ENCODE measurements at places on chromosomes 11 and 22.
A peak's percentile ranks its signal among the peaks of the same experiment; 100 is the strongest.

- DNase-seq, result no peak
Measured at GRCh38 chr11:68442433-68442832, 18.1 kb upstream of the PPP6R3 start.

GRCh38 chr22:43996170-43996980, 27.7 kb upstream of the PARVB start:
- DNase-seq, result peak; percentile 83

GRCh38 chr11:12066799-12067508, 43.4 kb upstream of the MICAL2 start:
- DNase-seq, result no peak

DNA sequence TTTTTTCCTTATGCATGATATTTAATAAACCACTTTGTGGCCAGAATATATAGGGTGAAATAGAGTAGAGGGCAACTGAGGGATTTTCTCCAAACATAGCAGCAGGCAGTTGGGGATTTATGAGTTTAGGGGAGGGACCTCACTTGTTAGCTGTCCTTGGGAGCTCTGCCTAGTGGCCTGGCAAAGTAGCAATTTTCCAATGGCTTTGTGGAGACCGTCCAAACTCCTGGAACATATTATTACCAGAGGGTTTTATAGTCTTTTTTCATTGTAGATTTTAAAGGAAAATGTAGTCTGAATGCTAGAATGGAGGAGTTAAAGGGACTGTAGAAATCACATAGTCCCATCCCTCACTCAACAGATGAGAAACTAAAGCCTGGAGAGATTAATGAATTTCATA, 32.3 kb downstream of the AMOTL1 start:
- no peak for DNase-seq

DNA sequence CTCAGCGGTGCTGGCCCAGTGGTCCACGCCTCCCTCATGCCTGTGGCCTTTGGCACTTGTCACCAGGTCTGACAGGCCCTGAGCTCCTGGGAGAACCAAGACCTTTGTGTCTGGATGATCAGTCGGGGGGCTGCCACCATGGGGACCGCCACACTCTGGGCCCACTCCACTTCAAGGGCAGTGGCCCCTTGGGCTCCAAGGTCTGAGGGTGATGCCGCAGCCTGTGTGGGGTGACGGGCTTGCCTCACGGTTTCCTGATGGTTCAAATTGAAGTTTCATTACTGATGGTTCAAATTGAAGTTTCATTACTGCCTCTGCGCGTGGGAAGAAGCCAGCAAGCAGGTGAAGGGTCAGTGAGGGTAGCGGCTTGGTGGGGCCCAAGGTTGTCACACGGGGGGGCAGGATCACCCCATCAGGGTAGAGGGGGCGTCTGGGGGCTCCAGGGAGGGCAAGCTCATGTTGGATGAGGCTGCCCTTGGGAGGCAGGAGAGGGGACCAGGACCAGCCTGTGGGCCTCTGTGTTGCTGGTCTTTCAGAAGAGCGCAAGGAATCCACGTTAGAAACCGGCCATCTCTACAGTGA, 27.5 kb downstream of the TRMU start:
- no peak for DNase-seq

DNA sequence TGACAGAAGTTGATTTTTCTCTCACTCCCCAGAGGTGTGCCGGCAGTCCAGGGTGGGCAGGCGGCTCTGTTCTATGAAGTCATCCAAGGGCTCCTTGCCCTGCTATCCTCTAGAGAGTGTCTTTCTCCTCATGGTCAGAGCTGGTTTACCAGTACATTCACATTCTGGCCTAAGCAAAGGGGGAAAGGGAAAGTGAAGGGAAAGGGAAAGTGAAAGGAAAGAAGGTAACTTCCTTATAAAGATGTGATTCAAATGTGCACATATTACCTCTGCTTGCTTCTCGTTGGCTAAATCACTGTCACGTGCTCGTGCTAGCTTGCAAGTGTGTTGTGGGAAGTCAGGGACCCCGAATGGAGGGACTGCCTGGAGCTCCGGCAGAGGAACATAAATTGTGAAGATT, 2.9 kb upstream of the HTATIP2 start:
- DNase-seq, result no peak

- no peak for DNase-seq
Measured at GRCh38 chr11:28170759-28171158, 62.6 kb downstream of the METTL15 start.

- no peak for DNase-seq
Measured at GRCh38 chr22:45976254-45977002, 534 bp downstream of the WNT7B start.

- no peak for DNase-seq
Measured at GRCh38 chr11:134543645-134544044, 131.6 kb upstream of the B3GAT1 start.

GRCh38 chr11:24932110-24933000, 435.5 kb downstream of the LUZP2 start:
- no peak for DNase-seq

DNA sequence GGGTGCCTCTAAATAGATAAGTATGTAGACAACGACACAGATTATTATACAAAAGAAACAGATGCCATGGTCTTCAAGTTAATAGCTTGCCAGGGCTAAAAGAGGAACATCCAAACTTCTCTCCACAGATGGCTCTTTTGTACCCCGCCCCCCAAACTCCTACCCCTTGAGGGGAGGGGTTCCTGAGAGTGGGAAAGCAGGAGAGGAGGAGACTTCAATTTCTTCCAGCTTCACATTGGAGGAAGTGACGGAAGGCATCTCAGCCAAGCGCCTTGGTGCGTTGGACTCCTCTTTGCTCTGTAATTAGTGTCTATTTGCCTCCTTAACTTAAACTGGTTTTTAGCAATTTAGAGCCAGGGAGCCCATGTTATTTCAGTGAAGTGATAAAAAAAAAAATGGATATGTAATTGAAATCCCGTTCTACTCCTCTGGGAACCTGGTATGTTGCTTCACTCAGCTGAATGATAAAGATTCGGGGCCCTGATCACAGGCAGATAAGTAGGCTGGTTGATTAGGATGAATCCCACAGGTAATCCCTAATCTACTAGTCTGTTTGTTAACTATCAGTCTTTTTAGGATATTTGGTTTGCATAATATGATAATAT, 580.9 kb upstream of the CADM1 start:
- DNase-seq, result no peak

- DNase-seq, result no peak
Measured at GRCh38 chr11:96878299-96879051, 488.7 kb downstream of the JRKL start.

- no peak for DNase-seq
Measured at GRCh38 chr22:29129808-29130140, 56.9 kb downstream of the KREMEN1 start.

DNA sequence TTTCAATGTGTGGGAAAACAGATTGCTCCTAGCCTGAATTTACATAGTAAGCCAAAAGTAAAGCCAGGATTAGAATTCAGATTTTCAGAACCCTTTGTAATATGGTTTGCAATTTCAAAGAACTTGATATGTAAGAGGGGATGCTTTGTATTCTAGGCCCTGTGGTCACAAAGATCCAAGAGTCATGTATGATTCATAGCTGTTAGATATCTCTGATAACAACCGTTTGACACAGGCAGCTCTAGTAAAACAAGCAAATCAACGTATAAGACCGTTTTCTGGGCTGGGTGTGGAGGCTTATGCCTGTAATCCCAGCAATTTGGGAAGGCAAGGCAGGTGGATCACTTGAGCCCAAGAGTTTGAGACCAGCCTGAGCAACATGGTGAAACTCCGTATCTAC, 79.6 kb downstream of the EMSY start:
- no peak for DNase-seq

DNA sequence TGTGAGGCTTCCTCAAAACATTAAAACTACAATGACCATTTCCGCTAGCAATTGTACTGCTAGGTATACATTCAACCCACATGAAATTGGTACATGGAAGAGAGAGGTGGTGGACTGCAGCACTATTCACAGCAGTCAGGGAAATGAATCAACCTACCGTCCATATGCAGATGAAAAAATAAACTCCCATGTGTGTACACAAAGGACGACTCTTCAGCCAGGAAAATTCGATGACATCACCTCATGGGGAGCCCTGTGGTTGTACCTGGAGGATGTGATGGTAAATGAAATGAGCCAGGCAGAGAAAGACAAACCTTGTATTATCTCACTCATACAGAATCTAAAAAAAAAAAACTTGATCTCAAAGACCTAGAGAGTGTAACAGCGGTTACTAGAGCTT, 23.3 kb downstream of the RFPL3 start:
- no peak for DNase-seq

DNA sequence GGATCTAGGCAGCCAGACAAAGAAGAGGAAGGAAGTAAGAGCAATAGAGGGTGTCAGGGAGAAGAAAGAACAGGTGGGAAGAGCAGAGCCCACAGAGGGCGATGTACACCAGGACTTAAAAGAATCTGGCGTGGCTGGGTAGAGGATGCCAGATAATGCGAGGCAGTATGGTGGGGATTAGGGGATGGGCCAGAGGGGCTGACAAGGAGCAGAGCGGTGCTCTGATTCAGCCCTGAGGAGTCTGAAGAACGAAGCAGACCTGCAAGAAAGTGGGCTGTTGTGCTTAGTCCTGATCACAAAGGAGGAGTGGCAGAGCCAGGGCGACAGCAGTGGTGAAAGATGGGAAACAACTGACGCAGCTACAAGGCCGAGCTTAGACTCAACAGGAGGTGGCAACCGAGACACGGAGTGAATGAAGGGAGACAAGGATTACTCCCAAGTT, 163.7 kb downstream of the LARGE1 start:
- DNase-seq, result no peak

DNA sequence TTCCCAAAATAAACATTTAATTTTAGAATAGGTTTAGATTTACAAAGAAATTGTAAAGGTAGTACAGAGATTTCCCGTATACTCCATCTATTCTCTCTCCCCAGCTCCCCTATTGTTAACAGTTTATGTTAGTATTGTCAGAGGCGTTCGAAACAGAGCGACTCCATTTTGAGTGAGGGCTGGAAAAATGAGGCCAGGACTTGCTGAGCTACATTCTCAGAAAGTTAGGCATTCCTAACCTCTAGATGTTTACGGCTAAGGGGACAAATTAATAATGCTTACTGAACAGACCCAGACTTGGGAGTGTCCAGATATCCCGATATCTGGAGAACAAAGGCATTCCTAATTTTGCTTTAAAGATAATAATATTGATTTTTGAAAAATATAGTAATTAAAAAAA, 12.4 kb upstream of the NUP160 start:
- DNase-seq, result no peak

DNA sequence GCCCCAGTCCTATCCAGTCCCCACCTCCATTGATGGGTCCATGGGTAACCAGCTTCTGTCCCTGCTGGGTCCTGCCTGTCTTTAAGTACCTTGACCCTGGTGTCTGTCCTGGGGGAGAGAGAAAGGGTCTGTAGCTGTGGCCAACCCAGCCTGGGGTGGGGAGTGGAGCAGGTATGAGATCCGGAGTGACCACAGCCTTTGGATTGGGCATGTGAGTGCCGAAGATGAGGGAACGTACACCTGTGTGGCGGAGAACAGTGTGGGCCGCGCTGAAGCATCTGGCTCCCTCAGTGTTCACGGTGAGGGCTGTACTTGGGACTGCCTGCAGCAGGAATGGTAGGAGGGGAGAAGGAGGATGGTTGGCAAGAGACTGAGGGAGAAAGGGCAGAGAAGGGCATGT, 5.2 kb downstream of the ROBO3 start:
- DNase-seq, result no peak

- DNase-seq, result peak; percentile 65
Measured at GRCh38 chr11:64723907-64724862, 1.2 kb upstream of the NRXN2 start.

DNA sequence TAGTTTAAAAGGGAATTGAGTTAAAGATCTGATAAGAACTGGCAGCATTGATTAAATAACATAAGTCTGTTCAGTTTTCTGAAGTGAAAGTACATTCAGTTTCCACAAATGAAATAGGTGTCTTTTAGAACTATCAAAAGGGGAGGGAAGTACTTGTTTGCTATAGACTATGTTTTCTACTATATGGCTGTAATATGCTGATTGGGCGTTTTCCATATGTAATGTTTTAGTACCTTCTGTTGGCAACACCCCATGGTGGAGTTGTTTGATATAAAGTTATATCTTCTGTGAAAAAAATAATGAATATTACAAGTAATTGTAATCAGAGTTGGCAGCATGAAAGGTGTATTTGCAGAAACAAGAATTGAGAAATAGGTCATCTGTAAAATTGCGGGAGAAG, 237.6 kb downstream of the JRKL start:
- no peak for DNase-seq

- DNase-seq, result no peak
Measured at GRCh38 chr11:5505363-5506048, 4.3 kb downstream of the UBQLN3 start.

- no peak for DNase-seq
Measured at GRCh38 chr11:37108436-37109285, 510.6 kb upstream of the RAG2 start.

DNA sequence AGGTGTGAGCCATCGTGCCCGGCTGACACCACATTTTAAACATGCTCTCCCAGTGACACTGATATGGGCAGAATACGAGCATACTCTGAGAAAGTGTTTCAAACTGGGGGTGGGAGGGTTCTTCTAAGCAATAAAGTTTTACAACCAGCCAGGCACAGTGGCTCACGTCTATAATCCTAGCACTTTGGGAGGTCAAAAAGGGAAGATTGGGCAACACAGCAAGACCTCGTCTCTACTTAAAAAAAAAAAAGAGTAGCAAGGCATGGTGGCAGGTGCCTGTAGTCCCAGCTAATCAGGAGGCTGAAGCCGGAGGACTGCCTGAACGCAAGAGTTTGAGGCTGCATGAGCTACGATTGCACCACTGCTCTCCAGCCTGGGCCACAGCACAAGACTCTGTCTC, 2.2 kb downstream of the GANAB start:
- no peak for DNase-seq

DNA sequence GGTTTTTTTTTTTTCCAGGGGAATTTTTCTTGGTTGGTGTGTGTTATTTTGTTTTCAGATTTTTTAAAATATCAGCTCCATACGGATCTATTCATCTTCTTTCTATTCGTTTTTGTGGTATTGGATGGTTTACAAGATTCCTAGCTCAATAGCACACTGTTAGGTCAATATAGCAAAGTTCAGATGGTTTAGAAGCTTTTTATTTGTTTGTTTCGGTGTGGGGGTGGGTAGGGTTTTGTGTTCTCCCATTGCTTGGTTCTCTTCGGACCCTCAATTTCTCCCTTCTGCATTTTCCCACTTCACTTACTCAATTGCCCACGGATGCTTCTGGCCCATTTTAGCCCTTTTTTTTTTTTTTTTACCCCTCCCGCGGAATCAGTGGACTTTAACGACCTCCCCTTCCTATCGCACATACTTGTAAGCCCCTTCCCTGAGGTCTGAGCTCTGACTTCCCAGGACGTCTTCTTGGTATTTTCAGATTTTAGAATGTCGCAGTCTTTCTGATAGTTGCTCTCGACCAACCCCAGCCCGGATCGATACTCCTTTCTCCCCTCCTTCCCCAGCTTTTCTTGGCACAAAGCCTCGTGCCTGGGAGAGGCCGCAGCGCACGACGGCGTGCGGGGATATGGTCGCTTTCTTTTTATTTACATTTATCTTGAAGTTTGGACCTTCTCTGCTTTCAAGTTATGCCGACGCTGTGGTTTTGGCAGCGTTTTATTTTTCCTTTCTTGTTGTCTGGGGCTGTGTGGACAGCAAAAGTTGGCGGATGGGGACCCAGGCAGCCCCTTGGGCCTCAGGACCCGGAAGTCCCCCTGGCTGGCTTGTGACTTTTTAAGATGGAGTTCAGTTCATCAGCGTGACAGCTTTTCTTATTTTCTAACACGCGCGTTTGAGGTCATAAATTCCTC, 4.4 kb upstream of the SPDYC start:
- no peak for DNase-seq

GRCh38 chr11:65425971-65426838, 3.6 kb downstream of the NEAT1 start:
- peak; percentile 74 for DNase-seq
